Occipital lobe (tissue), 3 donors: ENCODE measurements at places on chromosomes 7 and 10. TPM values are rescaled to one million over a fixed set of nuclear protein-coding genes. Genes with fewer than 3 reads are reported as not detected.

DNA sequence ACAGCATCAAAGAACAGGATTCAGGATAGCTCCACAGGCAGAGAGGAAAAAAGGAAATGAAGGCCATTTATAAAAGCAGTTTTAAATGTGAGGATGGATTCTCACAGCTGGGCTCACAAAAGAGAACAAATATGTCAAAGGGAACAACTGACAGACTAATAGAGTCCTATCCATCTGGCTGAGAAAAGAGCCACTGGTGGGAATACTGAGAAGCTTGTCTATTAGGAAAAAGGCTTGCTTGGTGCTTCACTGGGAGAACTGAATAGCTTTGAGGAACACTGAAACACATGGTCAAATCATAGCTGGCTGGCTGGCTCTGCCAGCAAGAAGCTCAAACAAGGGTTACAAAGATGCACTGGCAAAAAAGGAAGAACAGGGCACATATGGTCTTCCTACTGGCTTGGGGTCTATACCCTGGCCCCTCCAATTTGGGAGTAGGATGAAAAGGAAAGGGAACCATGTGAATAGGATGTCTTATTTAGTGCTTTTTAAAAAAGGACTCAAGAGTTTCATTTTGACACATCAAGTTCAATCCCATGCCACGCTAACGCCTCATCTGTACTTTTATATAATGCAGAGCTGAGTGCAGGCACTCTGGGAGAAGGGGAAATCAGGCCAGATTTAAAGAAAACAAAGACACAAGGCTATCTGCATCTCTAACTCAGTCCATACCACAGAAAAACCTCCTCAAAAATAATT, 44.8 kb upstream of the KCNIP2 start:
- no peak for DNase-seq

Gene PHYHIPL
- 42.4 TPM for total RNA-seq

DNA sequence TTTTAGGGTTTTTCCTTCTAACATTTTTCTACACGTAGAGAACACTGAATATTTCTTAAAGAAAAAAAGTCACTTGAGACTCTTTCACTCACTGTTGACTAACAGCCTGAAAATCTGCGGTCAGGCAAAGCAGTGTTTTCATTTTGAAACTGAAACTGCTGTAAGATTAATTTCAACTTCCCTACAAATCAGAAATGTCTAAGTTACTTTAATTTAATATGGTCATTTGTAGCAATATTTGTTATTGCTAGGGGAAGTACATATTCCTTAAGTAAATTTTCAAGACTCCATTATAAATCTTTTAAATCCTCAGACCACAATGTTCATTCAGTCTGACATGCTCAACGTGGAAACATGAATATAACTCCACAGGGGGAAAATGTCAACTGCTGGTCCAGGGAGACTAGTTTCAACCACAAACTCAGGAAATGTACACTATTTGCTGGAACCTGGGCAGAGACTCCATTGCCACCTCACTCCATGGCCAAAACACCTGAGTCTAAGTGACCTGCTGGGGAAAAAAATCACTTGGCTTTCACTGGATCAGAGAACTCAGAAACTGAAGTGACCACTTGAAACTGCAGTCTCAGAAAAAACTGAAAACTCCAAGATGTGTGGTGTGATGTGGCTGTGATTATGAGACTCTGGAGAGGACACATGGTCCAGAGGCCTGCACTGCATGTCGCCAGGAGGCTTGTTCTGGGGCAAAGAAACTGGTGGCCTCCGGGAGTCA, 161.2 kb downstream of the TAX1BP1 start:
- DNase-seq, result no peak

Gene EPO
- not detected for total RNA-seq

Gene MORN4
- 36.8 TPM for total RNA-seq

DNA sequence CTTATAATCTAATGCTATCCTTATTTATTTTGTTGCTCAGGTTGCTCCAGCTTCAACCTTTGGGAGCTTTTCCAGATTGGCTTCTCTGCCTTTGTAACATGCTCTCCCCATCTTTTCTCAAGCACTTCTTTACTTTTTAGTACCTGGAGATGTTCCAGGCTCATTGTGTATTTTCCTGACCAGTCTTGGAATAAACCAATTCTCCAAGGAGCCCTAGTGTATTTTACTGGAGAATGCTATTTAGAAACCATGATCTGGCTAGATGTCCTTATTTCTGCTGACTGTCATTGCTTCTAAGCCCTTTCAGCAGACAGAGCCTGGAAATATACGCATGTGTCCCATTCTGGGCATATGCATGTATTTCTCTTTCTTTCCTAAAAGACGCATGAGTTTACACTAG, 95.7 kb downstream of the EMX2 start:
- DNase-seq, result no peak

DNA sequence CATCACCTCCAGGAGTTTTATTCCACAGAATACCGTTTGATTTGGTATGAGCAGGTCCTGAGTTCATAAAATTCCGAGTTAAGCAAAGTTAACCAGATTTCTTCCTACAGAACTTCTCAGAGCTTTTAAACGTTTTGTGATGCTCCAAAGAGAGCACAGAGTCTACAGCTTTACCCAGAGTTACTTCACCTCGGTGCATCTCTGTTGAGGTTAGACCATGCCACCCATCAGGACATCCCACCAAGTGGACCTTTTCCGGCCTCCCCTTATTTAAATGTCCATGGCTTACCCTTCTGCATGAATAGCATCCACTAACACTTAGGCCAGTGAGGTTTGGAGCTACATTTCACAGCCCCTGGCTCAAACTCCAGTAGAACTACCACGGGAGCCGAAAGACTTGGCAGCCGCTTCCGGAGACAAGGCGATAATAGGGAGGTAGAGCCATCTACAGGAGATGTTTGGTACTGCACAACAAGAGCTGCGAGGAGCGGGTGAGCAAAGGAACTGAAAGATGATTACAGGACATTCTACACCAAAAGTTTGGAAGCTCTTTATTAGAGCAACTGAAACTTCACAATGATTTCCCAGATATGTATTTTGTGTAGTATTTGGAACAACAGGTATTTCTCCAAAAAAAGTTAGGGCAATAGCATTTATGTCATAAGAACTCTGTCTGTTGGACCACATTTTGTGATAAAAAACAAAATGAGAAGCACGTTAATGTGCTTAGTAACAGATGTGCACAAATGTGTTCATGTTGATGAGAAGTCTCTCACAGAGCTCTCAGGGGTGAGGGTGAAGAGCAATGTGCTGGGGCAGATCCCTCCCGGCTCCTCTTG, 174.7 kb downstream of the HERPUD2 start:
- no peak for DNase-seq

- no peak for DNase-seq
These were observed 446.0 kb downstream of the SUGCT start for GRCh38 chr7:40580776-40581175.

DNA sequence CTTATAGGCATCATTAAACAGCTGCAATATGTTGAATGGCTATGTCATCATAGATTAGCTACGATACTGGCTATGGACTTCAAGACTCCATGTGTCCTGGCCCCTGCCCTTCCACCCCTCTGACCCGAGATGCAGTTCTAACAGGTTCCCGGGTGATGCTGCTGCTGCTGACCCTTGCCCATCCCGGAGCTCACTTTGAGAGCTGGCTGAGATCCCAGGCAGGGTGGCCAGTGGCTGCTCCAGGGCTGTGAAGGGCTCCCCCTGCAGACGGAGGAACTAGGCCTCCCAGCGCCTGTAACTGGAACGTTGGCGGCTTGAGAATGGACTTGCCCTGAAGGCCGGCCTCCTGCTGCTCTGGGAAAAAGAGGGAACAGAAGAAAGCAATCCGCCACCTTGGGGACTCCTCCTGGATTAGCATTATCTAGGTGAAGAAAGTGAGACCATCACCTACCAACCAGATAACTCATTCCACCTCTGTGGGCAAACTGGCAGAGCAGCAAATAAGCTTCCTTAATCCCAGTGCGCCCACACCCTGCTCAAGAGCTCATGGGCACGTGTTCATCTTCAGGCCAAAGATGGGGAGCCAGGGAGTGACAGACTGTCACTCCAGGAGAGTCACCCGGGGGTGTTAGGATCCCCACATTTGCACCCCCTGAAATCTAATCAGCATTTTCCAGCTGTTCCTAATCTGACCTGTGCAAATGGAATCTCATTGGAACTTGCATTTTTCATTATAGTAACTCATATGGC, 56.8 kb downstream of the PARP12 start:
- no peak for DNase-seq

GRCh38 chr7:11130012-11130411, 156.3 kb downstream of the PHF14 start:
- no peak for DNase-seq

DNA sequence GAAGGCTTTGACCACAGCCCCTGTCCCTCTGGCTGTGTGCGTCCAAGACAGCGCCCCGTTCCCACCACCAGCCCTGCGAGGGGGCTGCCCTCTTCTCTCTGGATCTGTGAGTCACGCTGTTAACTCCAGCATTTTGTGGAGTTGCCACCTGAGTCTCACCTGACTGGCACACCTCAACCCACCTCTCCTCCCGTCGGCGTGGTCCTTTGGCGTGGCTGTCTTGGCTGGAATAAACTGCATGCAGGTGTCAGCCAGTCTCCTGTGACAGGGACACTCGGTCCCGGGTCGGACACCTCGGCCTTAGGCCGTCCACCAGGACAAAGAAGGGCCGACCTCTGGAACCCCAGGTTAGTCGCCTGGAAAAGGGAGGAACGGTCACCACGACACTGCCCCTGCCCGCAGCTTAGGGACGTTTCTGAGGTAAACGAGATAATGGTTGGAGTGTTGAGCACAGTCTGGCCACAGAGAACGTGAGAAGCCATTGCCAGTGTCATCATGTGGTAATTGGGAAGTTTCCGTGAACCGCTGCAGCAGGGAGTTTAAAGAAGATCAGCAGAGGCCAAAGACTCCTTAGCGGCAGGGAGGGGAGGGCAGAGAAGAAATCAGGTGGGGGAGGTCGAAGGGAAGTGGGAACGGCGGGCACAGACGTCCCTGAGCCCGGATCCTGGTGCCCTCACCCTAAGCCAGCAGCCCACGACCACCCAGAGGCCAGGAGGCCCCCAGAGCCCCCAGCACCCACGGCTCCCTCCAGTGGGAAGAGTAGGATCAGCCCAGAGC, 73.6 kb upstream of the FAM20C start:
- DNase-seq, result no peak

Gene UNC5B
- 3.9 TPM for total RNA-seq

GRCh38 chr7:1248143-1248915, 15.7 kb downstream of the UNCX start:
- DNase-seq, result no peak

- DNase-seq, result no peak
These were observed 21.1 kb downstream of the INTS1 start for GRCh38 chr7:1483079-1483478.

GRCh38 chr7:69622960-69623359, 24.7 kb downstream of the AUTS2 start:
- DNase-seq, result no peak
